ENCODE measurements at places on chromosomes 2 and 18. TPM values are rescaled to one million over a fixed set of nuclear protein-coding genes. Genes with fewer than 3 reads are reported as not detected.

DNA sequence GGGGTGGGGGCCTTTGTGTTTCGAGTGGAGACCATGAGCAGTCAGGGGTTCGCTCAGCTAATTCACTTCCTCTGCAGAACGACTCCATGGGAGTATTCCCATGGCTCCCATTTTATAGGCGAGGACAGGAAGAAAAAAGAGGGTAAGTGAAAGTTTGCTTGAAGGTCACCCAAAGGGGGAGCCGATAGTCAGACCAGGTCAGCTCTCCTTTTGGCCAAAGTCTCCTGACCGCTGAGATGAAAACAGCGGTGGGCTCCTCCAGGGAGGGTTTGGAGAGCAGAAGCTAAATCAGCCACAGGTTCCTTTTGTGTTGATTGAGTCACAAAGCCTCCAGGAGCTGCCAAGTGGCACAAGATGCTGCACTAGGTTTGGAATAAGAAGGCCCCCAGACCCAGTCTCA is 34.1 kb upstream of the CTAGE1 start:
- no peak for DNase-seq

- peak; percentile 65 for DNase-seq
These were observed 48.1 kb downstream of the PKDCC start for GRCh38 chr2:42095923-42096408.

The DOK6 gene
- not detected for total RNA-seq

The VWC2L gene
- total RNA-seq, result not detected

The TWIST2 gene
- total RNA-seq, result 28.5 TPM

DNA sequence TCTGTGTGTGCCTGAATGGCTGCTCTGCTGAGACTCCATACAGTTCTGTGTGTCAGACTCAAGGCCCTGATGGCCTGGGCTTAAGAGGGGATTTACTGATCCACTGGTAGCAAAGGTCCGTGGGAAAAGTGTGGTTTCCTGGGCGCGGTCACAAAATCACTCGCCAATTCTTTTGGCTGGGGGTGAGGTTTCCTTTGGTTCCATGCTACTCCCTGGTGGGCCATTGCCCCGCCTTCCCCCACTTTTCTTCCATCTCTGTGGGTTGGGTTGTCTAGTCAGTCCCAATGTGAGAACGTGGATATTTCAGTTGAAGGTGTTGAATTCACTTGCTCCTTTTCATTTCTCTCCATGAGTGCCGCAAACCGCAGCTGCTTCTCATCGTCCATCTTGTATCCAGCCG is 162.7 kb upstream of the NRXN1 start:
- DNase-seq, result no peak

Data from LHCN-M2 (cell line).